Activated T-cell treated with anti-CD3 and anti-CD28 coated beads for 1 hour (primary cell): ENCODE measurements at places on chromosomes 5 and 9.

DNA sequence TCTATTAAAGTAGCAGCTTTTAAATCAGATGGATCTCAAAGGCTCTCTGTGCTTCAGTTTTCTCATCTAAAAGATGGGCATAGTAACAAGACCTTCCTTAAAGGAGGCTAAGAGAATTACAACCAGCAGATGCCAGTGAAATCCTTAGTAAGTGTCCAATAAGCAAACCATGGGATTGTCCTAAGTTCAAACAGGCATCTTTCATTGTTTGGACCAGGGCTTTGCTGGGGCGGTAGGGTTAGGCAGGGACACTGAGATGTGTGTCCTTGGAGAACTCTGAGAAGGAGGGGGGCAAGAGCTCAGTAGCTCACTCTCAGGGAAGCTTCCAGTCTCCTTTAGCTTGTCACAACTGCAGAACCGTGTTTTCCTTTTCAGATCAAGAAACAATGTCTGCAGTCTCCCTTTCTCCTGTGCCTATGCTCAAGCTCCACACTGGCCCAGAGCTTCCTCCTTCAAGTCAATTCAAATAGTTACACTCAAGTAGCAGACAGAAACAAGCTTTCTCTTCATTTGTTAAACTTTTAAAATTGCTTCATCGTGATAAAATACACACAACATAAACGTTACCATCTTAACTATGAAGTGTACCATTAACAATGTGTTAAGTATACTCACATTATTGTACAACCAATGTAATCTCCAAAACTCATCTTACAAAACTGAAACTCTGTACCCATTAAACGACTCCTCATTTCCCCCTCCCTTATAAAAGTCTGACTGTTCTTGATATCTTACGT is 216.2 kb downstream of the PIK3R1 start:
- no peak for DNase-seq

GRCh38 chr5:90940227-90940995 is 381.8 kb downstream of the ADGRV1 start:
- DNase-seq: no peak

DNA sequence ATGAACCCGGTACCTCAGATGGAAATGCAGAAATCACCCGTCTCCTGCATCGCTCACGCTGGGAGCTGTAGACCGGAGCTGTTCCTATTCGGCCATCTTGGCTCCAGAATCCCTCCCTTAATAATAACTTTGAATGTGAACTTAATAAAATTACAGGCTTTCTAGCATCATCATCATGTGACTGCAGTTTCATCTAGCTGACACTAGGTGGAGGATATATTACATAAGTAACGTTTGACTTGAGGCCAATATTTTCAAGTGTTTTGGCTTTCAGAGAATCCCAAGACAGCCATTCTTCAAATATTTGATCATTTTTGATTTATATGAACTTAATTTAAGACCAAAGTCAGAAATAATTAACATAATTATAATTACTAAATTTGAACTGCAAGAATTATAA is 474.9 kb upstream of the CDH10 start:
- DNase-seq: no peak

DNA sequence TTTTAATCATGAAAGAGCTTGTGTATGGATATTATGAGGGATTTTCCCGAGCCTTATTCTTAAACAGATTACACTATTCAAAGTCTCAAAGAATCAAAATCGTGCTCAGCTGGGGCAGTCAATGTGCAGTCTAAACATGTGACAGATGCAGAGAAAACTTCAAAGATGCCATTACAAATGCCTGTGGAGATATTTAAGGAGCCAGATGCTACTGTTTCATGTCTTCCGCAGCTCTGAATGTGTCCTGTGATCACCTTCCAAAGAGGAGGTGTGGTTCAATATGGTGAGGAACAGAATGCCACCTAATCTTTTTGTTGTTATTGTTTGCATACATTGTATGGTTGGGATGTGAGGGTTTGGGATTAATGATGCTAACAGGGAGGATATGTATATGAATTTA is 593.3 kb upstream of the ARRDC3 start:
- DNase-seq: no peak

GRCh38 chr5:124790895-124791732 is 44.7 kb upstream of the ZNF608 start:
- no peak for DNase-seq

DNA sequence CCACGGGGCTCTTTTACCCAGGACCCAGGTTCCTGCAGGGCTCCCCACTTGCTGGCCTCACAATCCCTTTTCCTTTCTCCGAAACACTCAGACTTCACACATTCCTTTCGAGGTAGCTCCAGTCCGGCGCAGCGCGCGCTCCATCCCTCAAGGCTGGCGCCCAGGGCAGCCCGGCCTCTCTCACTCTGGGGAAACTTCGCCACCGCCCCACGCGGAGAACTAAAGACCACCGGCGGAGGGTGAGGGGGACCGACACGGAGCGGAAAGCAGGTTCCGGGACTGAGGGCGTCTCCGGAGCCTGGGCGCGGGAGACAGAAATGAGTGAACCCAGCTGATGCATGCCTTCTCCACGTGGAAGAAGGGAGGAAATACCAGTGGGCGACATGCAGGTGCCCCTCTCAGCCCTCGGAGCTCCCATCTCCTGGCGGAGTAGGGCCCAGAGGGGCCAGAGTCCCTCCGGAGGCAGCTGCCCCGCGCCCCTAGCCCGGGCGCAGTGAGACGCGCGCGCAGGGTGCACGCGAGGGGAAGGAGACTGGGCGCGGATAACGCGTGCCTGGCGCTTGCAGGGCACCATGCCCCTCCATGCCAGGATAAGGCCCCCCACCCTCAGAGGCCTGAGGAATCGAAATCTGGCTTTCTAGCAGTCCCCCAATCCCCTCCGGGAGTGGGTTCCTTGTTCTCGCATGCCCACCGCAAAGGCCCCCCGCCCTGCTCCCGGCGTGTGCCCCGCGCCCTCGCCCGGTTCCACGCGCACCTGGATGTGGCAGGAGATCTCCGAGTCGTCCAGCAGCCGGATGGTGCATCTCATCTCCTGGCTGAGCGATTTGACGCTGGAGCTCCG is 650 bp downstream of the FRMD3 start:
- DNase-seq: no peak

- no peak for DNase-seq
Observed at GRCh38 chr9:107033966-107034365, 171.0 kb downstream of the ZNF462 start.

DNA sequence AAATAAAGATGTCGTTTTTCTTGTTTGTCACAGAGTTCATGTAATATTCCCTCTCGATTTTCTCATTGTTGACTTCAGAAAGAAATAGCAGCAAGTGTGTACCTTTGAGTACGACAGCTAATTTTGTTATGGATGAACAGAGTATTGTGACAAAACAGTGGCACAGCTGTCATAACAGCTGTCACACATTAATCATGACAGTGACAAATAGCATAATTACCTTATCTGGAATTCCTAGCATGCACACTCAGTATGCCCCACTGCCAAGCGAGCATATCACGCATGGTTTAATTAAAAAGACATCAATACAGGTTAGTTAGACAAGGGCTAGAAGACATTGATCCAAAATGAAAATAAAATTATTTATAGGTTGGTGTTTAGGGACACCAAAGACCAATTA is 375.1 kb downstream of the SPATA31D1 start:
- no peak for DNase-seq

GRCh38 chr9:93261281-93261680 is 77.3 kb downstream of the WNK2 start:
- DNase-seq: no peak

- DNase-seq: no peak
Observed at GRCh38 chr9:134560206-134560605, 81.4 kb upstream of the COL5A1 start.

DNA sequence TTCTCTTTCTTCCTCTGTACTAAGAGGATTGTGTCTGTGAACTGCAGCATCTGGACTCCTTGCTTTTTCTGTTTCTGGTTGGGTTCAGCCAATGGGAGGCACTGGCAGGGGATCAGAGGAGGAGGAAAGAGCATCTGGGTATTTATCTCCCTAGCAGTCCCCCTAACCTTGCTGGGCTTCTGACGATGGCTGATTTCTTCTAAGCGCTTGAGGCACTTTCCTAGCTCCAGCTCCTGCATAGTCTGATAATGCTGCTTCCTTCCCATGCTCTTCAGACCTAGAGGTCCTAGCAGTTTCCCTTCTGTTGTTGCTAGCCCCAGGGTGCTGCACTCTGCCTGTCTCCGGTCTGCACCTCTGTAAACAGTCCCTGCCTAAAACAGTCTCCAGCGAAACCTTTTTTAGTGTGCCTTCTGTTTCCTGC is 225.1 kb downstream of the PDZD2 start:
- no peak for DNase-seq

GRCh38 chr5:67221487-67222242 is 25.1 kb upstream of the CD180 start:
- DNase-seq: no peak

DNA sequence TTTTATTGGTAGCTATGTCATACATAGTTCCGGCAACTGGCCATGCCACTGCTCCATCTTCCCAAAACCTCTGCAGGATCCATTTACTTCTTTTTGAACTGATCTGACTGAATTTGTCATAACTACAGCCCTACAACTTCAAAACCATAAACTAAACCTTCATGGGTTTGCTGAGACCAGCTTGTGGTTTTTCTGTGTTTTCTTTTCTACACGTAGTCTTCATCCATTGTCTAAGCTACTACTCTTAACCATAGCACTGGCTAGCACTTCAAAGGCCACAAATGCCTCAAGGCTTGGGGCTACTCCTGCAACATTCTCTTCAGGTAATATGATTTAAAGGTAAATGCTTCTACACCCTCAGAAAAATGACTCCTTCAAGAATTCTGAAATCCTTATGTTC is 9.0 kb upstream of the KIF2A start:
- no peak for DNase-seq

DNA sequence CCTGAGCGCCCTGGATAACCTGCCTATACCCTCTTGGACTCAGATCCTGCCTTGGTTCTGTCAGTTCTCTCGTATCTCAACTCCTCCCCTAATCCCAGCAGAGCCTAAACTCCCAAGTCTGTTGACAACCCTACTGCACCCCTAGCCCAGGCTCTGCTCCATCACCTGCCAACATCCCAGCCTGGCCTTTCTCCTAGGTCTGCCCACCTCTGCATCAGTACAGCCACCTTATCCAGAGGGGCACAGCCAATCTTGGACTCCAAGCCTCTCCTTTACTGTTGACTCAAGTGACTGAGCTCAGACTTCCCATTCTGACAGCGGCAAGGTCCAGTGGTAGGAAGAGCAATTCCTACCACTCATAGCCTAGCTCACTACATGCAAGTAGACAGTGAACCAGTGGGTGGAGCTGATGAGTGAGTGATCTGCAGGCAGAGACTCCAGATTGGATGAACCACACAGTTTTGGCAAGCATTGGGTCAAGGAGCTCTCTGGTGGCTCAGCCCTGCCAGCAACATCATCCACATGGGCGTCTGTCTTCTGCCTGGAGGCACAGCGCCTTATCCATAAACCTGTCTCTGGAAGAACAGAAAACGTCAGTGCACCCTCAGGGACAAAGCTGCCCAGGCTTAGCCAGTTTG is 26.5 kb downstream of the TRMO start:
- DNase-seq: no peak

DNA sequence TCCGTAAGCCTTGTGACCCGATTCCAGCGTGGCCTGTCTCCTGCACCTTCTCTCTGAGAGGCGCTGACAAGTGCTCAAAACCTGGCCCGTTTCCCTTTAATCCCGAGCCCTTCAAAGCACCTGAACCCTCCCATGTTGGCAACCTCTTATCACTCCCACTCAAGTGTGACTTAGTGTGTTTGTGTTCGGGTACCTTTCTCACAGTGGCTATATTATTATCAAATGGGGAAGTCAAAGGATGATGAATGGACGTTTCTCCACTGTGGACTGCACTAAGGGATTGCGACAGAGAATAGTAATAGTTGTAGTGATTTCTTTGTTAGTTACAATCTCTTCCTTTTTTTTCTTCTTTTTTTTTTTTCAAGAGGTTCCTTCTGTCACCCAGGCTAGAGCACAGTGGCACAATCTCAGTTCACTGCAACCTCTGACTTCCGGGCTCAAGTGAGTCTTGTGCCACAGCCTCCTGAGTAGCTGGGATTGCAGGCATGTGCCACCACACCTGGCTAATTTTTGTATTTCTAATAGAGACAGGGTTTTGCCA is 65.4 kb upstream of the TNFSF8 start:
- no peak for DNase-seq
